ENCODE measurements at places on chromosomes 4 and X.

DNA sequence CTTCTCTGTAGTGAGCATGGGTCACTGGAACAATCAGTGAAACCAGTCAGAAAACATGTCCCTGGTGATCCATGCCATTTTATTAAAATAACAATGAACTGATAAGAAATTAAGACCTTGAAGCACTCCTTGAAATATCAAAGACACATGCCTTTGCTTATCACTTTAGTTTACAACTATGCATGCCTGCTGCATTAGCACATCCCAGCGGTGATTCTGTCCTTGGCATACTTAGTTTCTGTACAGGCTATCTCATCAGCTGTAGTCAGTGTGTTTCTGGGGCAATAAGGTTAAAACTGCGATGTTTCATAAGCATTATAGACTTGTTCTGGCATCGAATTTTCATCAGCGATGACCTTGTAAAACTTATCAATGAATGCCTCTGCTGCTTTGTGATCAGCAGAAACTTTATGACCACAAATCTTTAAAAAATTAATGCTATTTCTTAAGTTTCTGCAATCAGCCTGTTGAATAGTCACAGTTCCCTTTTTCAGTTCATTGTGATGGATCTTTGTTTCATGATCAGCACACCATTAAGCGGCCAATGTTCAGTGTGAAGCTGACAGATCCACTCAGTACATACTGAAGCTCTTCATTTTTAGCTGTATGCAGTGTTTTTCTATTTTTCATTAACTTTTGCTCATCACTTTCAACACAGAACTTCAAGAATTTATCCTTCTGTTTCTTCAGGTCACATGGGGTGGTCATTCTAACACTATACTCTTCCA lies 150.5 kb downstream of the RNF150 start:
- H3K4me1 ChIP-seq: no peaks in the 10 kb centered on the region
- no peak overlapping the region for H3K4me3 ChIP-seq
- no peaks in the 10 kb centered on the region for H3K27me3 ChIP-seq

GRCh38 chrX:46637938-46638337 lies 64.4 kb downstream of the CHST7 start:
- H3K36me3 ChIP-seq: no peaks in the 10 kb centered on the region
- no peak overlapping the region for H3K27ac ChIP-seq
- peaks cover 3% of the 10 kb centered on the region for H3K4me1 ChIP-seq

GRCh38 chrX:102580891-102581290 lies 18.4 kb upstream of the ARMCX5 start:
- H3K4me1 ChIP-seq: no peaks in the 10 kb centered on the region
- H3K27ac ChIP-seq: no peak overlapping the region
- no peaks in the 10 kb centered on the region for H3K36me3 ChIP-seq

GRCh38 chrX:118603981-118604380 lies 108.4 kb downstream of the DOCK11 start:
- H3K27me3 ChIP-seq: no peaks in the 10 kb centered on the region
- no peak overlapping the region for H3K27ac ChIP-seq
- no peaks in the 10 kb centered on the region for H3K4me1 ChIP-seq
- peak; percentile 50 for DNase-seq
- no peaks in the 10 kb centered on the region for H3K36me3 ChIP-seq
- no peak overlapping the region for H3K4me3 ChIP-seq

- H3K4me1 ChIP-seq: no peaks in the 10 kb centered on the region
- H3K27me3 ChIP-seq: no peaks in the 10 kb centered on the region
- H3K36me3 ChIP-seq: peaks cover 6% of the 10 kb centered on the region
- DNase-seq: no peak
Observed at GRCh38 chr4:145823743-145824142, 114.9 kb downstream of the ZNF827 start.

DNA sequence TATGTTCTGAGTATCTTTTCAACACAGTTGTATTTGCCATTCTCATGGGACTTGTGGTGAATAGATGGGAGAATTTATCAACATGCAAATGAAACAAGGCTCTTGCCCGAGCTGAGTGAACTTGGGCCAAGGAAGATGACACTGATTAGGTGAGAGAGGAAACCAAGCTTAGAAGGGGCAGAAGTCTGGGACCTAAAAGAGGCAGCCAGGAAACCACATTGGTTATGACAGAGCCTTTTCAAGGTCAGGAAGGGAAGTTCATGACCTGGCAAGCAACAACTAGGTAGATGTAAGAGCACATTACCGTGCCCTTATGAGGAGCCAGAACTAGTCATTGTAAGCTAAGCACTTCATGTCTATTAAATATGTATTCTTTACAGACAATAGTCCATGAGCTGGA lies 590.3 kb downstream of the PACRGL start:
- no peak overlapping the region for H3K4me3 ChIP-seq
- H3K27ac ChIP-seq: no peak overlapping the region
- no peaks in the 10 kb centered on the region for H3K27me3 ChIP-seq
- no peaks in the 10 kb centered on the region for H3K4me1 ChIP-seq
- no peak for DNase-seq

All from endothelial cell of umbilical vein (primary cell).